Endodermal cell (in vitro differentiated cells): ENCODE measurements at places on chromosomes 3 and 15. TPM values are rescaled to one million over a fixed set of nuclear protein-coding genes. Genes with fewer than 3 reads are reported as not detected.

Gene GOLGA6B
- total RNA-seq, result not detected in 2 replicates

Gene NR2F2
- total RNA-seq, result 0.73 and 0.99 TPM in 2 replicates

Gene RTP4
- total RNA-seq, result not detected in 2 replicates

Gene STRA6
- 17.7 and 18.2 TPM in 2 replicates for total RNA-seq

Gene PPP1R14D
- total RNA-seq, result not detected in 2 replicates

Gene DUOX1
- total RNA-seq, result 1.2 and 1.9 TPM in 2 replicates

Gene PLA2G4E
- not detected in 3 replicates for total RNA-seq

Gene MYL3
- total RNA-seq, result 2.0 to 2.8 TPM (median 2.3 TPM) in 3 replicates

Gene ZNF148
- total RNA-seq, result 29.3 and 33.8 TPM in 2 replicates

Gene C3orf85
- not detected in 2 replicates for total RNA-seq

Gene PROS1
- 6.9 and 8.8 TPM in 2 replicates for total RNA-seq

Gene C15orf61
- 3.0 and 3.6 TPM in 2 replicates for total RNA-seq

Gene COL6A5
- 0.02 TPM in 1 of 2 replicates, not detected in the other for total RNA-seq

Gene PLAAT1
- total RNA-seq, result 4.4 and 4.9 TPM in 2 replicates

Gene EPHA3
- 0.18 to 5.3 TPM (median 0.27 TPM) in 3 replicates for total RNA-seq

Gene OR5K2
- total RNA-seq, result not detected in 2 replicates
